ENCODE measurements at places on chromosomes 12 and 14.

- DNase-seq, result no peak
These were observed 79.3 kb upstream of the FZD10 start for GRCh38 chr12:130083002-130083401.

- DNase-seq, result no peak
These were observed 166.9 kb upstream of the DIO2 start for GRCh38 chr14:80378084-80378690.

DNA sequence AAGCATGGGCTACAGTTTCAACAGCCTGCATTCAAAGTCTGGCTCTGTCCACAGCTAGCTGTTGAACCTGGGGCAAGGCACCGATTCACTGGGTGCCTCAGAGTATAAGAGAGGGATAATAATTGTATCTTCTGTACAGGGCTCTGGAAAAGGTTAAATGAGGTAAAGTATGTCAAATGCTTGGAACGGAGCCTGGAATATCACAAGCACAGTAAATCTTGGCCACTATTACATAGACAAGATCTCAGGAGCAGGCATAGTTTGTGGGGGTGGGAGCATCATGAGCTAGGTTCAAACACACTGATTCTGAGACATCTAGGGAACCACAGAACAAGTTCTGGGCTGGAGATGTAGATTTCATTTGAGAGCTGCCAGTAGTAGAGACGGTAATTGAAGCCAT, 203.7 kb upstream of the NUDT4 start:
- DNase-seq, result no peak

DNA sequence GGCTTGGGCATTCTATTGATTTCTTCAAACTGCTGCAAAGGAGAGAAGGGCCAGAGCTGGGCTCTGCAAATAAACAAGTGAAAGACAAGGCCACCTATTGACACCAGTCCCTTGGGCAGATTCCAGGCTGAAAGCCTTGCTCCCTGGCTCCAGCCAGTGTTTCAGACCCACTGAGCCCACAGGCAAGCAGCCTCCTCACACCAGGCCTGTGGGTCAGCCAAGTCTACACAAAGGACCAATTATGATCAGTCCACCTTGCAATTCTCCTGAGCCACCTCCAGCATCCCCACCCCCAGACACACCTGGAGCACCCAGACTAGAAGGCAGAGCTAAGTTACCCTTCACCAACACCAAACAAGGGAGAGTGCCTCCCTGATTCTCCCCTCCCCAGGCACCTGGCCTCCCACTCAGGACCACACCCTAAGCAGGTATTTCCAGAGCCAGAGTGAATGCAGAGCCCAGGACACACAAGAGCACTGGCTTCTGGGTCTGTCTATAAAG, 13.8 kb downstream of the ACTN1 start:
- DNase-seq, result no peak

DNA sequence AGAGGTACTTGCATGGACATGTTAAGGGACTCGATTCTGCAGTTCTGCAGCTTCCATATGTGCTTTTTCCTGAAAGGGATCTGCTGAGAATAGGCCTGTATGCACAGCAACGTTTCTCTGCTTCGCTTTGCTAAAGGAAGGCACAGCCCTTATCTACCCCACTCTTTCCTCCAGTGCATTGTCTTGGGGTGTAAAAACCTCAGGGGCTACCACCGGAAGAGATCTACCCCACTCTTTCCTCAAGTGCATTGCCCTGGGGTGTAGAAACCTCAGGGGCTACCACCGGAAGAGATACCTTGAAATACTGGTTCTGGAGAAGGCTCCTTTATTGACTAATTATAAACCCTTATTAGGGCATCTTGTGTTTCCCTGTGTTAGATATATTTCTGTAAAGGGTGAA, 52.9 kb downstream of the SEL1L start:
- DNase-seq, result no peak

DNA sequence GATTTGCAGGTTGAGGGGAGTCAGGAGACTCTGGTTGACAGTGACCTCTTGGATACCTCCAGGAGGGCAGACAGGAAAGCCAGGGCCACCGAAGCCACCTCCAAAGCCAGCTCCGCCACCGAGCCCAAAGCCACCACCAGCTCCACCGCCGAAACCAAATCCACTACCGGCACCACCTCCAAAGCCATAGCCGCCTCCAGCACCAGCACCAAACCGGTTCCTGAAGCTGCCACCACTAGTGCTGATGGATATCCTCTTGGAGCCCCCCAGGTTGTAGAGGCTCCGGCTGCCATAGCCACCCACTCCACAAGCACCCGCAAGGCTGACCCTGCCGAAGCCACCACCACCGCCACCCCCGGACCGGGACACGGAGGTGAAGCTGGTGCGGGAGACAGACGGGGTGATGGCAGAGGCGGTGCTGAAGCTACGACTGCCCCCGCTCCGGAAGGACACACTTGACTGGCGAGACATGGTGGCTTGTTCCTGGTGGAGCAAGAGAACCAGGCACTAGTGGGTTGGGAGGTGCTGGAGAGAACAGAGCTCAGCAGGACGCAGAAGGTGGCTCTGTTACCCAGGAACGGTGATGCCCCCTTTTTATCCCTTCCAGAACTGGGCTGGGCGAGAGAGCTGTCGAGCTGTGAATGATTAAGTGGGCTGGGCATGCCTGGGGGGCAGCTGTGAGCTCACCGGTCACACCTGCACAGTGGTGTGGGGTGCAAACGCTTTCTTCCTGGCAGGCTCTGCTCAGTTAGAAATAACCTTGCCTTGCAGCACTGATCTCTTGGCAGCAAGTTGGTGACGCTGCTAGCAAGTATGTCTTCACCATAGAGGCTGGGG, at the start of gene KRT5:
Gene KRT5 (minus strand): TSS at position 569 of the 837 bp plus-strand sequence. CDS start 98 bp downstream, at position 471.
- DNase-seq, result no peak

DNA sequence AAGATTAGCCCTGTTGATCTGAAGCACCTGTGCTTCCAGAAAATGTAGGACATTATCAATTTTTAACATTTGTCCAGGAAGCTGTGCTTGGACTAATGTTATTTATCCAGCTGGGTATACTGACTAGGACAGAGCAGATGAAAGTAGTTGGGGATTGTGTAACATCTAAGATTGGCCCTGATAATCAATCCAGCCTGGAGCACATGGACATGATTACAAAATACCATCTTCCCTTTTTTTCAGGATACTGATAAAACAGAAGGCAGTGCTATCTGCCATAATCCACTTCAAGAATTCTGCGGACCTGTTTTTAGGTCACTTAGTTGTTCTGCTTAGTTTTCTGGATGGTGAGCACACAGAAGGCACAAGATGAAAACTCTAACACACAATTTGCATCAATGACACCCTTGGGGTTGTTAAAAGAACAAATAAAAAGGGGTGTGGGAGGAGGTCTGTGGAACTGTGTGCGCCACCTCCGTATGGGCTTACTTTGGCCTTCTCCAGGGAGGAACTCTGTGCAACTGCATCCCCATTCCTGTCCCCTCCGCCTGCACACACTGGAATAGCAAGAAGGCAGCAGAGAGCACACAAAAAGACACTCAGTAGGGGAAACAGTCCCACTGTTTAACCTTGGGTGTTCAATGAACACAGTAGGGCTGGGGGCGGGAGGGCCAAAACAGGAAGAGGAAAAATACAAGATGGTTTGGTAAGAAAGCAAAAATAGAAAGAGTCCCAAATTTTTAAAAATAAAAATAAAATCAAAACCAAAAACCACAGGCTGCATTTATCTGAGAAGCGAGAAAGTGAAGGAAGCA, 31.1 kb upstream of the DUSP6 start:
- DNase-seq, result no peak

- no peak for DNase-seq
These were observed 15.8 kb upstream of the ANKRD9 start for GRCh38 chr14:102525219-102525928.

- DNase-seq, result no peak
These were observed 29.7 kb downstream of the BDKRB1 start for GRCh38 chr14:96285667-96286066.

- DNase-seq, result no peak
These were observed 56.3 kb downstream of the FGD4 start for GRCh38 chr12:32455607-32456071.

GRCh38 chr14:56036353-56036752, 81.9 kb upstream of the PELI2 start:
- no peak for DNase-seq

DNA sequence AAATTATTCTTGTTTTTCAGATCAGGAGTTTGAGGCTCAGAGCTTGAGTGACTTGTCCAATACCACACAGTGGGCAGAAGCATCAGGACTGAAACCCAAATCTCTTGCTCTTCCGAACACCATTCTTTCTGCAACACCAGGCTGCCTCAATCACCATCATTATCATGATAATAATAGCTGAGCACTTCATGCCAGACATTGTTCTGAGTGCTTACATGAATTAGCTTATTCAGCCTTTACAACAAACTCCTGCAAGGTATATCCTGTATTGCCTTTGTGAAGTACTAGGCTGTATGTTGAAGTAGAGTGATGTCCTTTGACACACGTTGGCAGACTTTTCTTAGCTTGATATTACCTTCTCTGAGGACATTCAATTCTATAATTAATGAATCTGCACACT, 257.4 kb upstream of the ATP2B1 start:
- DNase-seq, result no peak

DNA sequence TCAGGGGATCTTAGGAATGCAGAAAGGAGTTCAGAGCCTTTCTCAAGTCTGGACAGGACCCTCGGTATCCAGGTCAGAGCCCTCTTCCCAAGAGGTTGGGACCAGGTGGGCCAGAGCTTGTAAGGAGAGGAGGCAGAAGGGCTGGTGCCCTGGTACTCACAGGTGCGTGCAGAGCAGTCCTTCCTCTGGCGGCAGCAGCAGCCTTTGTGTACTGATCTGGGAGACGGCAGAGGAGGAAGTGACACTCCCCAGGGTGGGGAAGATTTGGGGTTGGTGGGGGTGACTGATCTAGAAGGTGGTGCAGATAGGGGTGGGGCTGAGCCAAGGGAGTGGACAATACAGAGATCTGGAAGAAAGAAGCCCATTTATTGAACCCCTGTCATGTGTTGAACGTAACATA, at the start of gene ITGB7:
Gene ITGB7 (minus strand): TSS at position 210 of the 400 bp plus-strand sequence. CDS start 6,808 bp downstream, outside the sequence.
- DNase-seq, result no peak

GRCh38 chr14:27389402-27389801, 791.6 kb upstream of the NOVA1 start:
- DNase-seq, result no peak

DNA sequence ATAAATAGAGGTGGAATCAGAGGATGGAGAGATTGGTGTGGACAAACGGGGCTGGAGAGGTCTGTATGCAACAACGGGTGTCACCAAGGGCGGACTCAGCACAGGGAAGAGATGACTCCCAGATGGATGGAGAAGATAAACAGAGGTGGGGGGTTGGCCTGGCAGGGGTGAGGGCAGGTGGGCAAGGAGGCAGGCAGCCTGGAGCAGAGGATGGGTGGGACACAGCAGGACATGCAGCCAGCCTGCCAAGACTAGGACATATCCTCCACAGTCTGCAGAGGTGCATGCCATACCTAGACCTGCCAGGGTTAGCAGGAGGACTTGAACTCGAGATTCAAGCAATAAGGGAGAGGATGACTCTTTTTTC, 56.2 kb downstream of the TTC7B start:
- DNase-seq, result no peak

DNA sequence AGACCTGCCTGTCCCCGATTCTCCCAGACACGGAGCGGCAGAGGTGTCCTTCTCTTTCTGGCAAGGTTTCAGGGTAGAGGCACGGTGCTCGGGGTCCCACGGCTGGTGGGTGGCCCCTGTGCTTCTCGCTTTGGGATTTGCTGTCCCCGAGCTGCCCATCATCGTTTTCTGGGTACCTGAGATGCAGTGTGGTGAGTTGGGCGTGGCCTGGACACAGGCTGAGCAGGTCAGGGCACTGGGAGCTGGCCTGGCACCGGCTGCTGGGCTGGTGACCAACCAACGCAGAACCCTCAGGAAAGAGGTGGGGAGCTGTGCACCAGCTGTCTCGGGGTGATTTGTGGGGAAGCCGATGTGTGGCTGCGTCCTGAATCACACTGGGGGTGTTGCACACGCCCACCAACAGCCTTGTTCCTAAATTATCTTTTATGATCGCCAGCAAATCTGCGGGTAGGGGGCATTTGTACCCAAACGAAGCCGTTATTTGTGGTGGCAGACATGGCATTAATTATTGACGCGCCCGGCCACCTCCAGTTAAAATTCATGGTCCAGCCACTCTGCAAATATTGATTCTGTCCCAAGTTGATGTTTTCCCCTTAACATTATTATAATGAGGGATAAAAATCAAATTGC, 61.0 kb downstream of the KIF26A start:
- DNase-seq, result no peak

DNA sequence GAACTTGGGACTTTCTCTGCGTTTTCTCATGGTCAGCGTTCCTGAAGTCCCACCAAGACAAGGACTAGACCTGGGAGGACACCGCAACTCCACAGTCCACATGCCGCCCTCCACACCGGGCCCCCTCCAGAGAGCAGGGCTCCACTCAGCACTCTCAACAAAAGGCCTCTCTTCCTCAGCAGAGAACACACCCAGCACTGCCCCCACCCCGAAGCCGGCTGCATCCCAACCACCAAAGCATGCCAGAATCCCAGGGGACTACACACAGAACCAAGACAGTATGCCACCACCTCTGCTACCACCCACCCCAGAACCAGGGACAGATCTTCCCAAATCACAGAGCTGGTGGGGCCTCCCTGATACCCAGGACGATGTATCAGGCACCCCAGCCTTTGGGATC, 88.3 kb downstream of the BCL11B start:
- DNase-seq, result no peak

DNA sequence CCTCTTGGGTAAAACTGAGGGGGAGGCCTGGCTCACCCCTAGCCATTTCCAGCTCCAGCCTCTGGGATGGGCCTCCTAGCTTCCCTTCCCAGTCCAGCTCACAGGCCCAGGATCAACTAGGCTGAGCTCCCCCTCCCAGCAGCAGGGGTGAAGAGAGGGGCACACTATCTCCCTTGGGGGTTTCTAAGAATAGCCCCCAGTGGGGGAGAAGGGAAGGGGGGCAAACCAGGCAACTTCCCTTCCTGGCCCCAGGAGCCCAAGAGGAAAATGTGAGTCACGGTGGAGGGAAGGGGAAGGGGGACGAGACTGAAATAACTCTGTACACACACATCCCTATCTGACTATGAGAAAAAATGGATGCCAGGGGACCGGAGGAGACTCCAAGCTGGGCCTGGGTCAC, 9.0 kb downstream of the ADCY6 start:
- no peak for DNase-seq

GRCh38 chr12:52356762-52357580, 10.3 kb downstream of the KRT85 start:
- DNase-seq, result no peak

GRCh38 chr12:102169922-102170621, 27.6 kb downstream of the PMCH start:
- no peak for DNase-seq

GRCh38 chr12:109310247-109311125, 1.4 kb upstream of the FOXN4 start:
- DNase-seq, result no peak

DNA sequence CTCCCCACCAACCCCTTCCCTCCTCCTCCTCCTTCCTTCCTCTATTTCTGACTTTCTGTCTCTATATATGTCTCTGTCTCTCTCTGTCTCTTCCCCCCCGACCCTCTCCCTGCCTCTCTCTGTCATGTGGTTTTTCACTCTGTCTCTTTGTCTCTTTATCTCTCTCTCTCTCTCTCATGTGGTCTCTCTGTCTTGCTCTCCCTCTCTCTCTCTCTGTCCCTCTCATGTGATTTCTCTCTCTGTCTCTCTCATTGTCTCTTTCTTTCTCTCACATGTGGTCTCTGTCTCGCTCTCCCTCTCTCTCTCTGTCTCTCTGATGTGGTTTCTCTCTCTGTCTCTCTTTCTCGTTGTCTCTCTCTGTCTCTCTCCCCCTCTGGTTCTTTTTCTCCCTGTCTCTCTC, 59.3 kb downstream of the PHETA1 start:
- DNase-seq, result no peak

GRCh38 chr12:11753150-11753499, 103.7 kb downstream of the ETV6 start:
- DNase-seq, result no peak
